Left cardiac atrium (tissue), 4 donors: ENCODE measurements at places on chromosomes 3 and 15. TPM values are rescaled to one million over a fixed set of nuclear protein-coding genes. Genes with fewer than 3 reads are reported as not detected.

GRCh38 chr15:77807115-77807514, 174.4 kb upstream of the LINGO1 start:
- no peak for DNase-seq

GRCh38 chr3:171190668-171191067, 164.1 kb upstream of the SLC2A2 start:
- DNase-seq, result no peak

Gene SPSB4
- 3.0 TPM for total RNA-seq

DNA sequence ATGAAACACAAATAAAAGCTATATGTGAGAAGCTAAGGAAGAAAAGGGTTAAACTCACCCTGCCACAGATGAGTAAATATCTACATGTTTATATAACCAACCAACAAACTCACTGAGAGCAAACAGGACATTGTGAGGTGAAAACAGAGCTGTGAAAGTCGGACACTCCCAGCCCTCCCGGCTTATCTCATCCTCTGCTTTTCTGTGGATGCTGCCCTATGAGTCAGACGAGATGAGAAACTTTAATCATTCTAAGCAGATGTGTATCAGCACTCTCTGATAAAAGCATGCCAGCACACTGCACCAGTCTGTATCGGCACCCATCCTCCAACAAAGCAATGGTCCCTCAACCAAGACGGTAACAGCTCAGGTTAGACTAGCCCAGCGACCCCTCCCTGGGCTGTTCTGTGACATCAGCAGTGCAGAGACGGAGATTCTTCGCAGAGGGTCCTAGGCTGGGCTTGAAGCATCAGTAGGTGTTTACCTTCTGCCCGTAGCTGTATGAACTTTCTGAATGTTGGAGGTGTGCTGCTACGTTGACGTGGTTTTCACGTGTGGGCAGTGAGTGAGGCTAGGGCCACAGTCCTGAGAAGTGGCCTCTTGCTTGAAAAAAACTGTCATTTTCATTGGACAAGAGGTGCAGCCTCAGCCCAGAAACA, 119.8 kb upstream of the ALDH1A3 start:
- DNase-seq, result no peak

- DNase-seq, result no peak
Measured at GRCh38 chr3:69442771-69443311, 57.0 kb upstream of the FRMD4B start.

- DNase-seq, result no peak
Measured at GRCh38 chr3:121835465-121835801, 424 bp downstream of the EAF2 start.

DNA sequence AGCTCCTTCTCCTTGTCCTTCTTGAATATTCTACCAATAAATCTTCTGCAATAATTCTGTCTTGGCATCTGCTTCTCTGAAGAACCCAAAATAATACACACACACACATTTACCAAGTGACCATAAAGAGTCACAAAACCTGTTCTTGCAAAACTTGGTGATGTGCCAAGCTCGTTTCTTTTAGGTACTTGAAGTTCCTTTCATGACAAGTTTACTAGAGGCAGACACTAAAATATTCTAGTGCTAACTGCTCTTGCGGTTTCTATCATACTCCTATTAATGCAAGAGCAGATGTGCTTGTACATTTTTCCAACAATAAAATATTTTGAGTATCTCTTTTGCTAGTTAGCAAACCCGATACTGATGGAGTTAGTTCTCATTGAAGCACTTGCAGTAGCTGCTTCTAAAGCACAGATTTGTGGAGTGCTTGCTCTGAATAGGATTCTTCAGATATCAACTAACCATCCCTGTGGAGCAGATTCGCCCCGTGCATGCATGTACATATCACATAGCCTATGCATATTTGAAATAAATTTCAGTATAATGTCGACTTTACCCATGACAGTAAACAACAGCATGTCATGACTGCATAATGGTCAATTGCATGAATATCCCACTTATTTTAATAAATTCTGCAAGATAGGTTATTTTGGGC, 23.2 kb downstream of the HHLA2 start:
- no peak for DNase-seq

Gene DUOXA2
- not detected for total RNA-seq

DNA sequence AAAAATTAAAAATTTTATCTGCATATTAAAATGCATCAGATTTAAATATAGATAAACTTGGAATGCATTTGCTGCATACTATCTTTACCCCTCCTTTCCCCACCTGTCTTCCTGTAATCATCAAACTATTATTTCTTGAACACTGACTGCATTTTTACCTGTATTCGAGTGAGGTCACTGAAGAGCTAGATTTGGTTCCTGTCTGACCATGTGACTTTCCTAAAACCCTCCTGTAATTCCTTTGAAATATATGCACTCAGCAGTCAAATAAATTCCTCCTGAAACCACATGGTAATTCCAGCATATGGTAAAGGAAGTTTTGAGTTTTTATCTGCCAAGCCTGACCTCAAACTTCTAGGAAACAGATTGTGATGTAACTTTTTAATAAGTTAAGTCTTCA, 445.6 kb upstream of the FRG2C start:
- DNase-seq, result no peak

DNA sequence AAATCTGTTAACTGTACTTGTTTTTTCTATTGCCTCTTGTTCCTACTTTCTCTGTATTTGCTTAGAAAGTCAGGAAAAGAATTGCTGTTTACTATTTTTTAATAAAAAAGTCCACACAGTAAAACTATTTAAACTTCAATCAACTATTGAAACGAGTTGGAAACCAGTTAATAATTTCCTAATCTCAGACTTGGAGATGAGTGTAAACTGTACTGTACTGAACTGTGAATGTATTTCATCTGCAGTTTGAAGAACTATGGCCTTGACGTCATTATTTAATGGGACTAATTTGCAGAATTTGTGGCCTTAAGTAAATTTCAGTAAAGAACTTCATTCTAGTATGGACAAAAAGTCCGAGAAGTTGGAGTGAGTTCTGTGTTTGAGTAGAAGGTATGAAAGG, 89.1 kb downstream of the LRRC28 start:
- no peak for DNase-seq

DNA sequence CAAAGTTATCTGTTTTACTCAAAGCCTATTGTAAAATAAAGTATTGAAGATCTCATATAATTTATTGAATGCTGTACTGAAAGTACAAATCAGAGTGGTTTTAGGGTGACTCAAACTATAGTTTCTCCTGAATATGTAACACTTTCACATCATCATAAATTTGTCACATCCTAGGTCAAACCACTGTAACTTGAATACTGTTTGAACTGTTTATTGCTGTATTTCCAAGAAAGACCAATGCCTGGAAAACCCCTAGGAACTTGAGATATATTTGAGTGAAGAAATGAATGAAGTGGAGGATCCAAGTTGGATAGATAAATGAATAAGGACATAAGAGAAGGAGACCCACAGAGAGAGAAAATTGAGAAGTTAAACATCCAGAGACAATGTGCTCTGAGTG, 348.2 kb downstream of the GRM7 start:
- DNase-seq, result no peak

Gene ROPN1B
- 2.3 TPM for total RNA-seq

- peak; percentile 35 for DNase-seq
Measured at GRCh38 chr3:193605876-193606275, 12.9 kb downstream of the OPA1 start.

Gene PPP1R14D
- not detected for total RNA-seq

- DNase-seq, result no peak
Measured at GRCh38 chr15:65374821-65375401, 2.9 kb downstream of the IGDCC3 start.

Gene CCR8
- total RNA-seq, result not detected

Gene CHL1
- 67.9 TPM for total RNA-seq

DNA sequence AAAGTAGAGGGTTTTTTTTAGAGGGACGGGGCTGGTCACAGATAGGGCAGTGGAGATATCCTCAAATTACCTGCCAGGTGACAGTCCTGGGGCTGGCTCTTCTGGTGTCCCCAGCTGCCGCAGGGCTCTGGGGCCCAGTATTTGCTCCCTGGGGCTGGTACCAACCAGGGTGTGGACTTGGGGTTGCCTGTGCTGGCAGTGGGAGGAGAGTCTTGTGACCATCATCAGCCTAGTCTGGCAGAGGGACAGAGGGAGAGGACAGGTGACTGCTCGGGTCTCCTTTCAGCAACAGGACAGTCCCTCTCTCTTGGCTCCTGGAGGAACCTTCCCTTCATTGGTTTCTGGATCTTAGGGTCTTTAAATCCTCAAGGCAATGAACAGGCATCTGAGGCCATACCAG, 7.9 kb upstream of the RPP14 start:
- no peak for DNase-seq

Gene SRP14
- 174 TPM for total RNA-seq

Gene GRAMD2A
- not detected for total RNA-seq

DNA sequence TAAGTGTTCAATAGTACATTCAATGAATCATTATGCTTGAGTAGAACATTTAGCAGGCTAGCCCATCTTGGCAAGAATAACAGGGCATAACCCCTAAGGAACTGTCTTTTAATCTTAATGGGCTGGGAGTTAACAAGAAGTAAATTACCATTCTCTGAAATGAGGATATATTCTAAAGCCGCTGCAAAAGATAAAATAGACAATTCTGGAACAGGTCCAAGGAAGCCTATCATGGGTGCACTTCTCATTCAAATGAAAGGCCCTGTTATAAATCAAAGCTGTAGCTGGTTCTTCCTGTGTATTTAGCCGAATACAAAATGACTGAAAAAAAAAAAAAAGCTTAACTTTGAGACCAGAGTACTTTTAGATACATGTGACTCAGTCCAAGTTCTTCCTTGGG, 15.6 kb downstream of the MTHFS start:
- DNase-seq, result no peak
